ENCODE measurements at places on chromosomes 4 and X.
A peak's percentile ranks its signal among the peaks of the same experiment; 100 is the strongest.

DNA sequence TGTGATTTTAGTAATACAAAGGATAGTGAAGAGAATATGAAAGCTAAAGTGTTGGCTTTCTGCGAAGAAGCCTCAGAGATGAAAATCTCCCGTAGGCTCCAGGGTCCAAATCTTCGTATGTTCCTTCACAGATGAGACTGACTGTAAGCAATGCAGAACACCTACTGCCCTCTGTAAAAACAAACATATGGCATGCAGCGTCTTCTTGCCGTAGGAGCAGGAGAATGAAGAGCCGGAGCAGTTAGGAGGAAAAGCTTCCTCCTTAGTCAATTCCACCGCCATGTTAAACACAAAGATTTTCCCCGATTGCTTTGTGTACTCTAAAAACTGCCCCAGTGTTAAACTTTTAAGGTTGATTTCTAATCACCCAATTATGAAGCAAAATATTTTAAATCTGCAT is 22.5 kb downstream of the RWDD4 start:
- no peak for DNase-seq

GRCh38 chrX:69501429-69501828 is 2.7 kb upstream of the NALF2 start:
- no peak for DNase-seq

GRCh38 chr4:110484029-110484428 is 8.1 kb downstream of the ENPEP start:
- no peak for DNase-seq

- no peak for DNase-seq
Measured at GRCh38 chr4:78656968-78657445, 105.4 kb downstream of the ANXA3 start.

- DNase-seq: no peak
Measured at GRCh38 chr4:90585961-90586360, 458.8 kb downstream of the CCSER1 start.

DNA sequence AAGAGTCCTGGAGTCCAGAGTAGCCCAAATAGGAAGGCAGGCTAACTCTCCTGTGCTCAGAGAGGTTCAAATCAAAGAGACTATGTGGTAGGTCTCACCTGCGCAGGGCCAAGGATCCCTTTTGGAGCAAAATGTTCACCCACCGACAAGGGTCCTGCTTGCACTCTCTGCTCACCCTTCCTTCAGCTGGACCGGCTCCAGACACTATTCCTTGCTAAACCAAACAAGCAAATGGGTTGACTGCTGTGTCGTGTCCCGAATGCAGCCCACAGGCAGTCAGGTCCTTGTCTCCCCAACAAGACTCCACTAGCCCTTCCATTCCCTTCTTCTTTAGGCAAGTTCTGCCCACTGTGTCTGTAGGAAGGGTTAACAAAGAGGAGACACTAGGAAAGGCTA is 760 bp downstream of the TRMT2B start:
- no peak for DNase-seq

DNA sequence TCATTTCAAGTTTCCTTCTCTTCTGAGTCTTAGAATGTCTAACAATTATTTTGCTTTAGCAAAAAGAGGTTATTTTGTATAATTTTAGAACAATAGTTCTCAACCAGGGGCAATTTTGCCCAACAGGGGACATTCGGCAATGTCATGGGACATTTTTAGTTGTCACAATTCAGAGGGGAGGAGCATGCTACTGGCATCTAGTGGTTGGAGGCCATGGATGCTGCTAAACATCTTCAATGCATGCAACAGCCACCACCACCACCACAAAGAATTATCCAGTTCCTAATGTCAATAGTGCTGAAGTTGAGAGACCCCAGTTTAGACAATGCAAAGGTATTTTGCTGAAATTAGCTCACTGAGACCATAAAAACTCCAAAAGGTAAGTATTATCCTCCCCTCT is 122.5 kb downstream of the ARHGAP6 start:
- DNase-seq: no peak

DNA sequence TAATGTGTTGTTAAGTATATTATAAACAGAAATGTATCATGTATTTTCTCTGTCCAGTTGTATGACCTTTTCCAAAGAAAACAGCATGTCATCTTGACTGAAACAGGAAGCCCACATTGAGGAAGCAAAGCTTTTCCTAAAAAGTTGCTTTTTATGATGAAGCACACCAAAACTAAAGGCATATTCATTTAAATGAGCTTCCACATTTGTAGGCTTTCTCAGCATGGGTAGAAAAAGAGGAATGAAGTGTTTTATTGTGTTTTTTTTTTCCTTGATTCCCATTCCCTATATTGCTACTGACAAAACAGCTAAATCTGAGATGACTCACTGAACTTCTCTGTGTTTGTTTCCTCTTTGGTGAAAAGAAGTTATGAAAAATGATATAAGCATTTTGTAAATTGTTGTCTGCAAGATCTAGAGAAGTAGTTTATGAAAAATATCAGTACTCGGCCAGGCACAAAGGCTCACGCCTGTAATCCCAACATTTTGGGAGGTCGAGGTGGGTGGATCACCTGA is 32.5 kb upstream of the FRAS1 start:
- DNase-seq: no peak

DNA sequence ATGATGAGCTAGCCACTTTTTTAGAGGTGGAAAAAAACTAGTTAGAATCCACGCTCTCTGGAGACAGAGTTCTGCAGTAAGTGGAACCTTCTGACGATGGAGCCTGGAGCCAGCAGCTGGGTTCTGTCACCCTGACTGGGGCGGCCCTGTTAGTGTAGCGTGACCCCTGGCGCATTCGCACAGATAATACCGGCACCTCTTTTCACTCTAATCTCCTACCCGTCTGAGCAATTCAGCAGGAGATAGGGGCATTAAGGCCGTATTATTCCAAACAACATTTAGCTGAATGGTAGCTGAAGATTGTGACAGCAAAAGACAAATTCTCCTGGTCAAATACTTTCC is 292.6 kb downstream of the FBXO8 start:
- no peak for DNase-seq

DNA sequence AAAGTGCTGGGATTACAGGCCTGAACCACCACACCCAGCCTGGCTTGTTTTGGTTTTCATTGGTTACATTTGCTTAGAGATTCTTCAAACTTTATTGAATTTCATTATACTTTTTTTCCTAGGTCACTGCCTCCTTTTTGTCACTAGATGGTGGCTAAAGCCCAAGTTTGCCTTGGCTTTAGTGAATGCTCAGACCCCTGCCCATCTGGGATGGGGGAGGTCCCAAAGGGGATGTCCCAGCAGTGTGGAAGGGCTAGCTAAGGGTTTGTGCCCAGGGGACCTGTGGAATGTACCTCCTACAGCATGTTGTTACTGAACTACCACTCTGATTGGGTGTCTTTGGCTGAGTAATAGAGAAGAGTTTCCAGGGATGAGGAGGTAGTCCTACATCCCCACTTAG is 58.4 kb downstream of the CEP135 start:
- no peak for DNase-seq

DNA sequence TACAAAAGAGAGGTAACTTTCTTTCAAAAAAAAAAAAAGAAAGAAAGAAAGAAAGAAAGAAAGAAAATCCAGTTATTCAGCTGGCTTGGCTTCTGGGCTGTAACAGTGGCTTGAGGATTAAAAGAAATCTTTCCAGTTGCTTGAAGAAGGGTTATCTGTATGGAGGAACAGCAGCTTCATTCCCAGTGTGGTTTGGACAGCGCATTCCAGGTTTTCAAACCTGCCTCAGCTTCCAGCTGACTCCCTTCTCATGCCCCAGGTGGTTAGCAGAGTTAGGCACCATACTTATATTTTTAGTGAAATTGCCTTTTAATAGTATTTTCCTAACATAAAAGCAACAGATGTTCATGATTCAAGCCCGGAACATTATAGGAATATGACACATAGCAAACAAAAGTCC is 48.6 kb downstream of the TMEM164 start:
- DNase-seq: no peak

DNA sequence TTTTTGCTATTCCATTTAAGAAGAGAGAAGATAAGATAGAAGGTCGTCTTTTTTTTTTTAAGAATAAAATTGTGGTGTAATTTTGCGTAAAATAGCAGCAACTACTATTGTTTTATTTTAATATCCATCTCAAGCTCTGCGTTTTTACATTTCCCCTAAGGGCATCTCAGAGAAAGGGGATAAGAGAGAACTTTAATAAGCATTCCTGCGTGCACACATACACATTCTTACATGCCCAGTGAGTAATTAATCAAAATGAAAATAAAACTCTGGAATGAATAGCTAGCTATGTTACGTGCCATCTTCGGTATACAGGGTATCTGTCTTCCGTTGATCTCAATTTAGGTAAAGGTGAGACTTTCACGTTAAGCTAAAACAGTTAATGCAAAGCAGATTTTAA is 200.3 kb upstream of the TENM3 start:
- DNase-seq: no peak

DNA sequence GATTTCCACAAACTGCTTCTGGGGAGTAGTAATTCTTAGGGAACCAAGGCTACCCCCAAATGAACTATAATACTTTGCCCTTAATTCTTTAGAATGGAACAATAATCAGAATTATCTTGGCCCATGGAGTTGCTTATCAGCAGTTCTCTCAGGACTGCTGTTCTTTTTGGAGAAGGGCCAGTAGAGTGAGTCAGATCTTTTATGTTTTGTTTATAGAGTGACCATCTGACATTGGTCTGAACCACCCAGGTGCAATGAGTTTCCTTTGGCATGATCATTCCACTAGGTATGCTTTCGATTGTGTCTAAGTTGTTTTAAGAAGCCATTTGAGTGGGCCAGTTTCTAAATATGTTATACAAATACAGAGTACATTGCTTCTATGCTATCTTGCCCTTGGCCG is 31.8 kb downstream of the PRRG1 start:
- no peak for DNase-seq

DNA sequence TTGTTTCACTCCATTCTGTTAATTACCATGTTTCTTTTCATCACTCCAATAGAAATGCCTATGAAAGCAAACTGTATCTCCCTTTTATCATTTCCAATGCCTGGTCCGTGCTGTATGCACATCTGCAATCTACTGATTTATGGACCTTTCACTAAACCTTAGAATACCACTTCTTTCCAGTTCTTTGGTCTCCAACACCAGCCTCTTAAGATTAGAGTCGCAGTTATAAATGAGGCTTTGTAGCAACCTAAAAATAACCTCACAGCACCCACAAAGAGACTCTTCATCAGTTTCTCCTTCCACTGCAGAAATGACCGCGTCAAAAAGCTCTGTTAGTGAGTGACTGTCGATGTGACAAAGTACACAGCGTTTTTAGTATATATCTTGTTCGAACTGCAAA is 282.6 kb downstream of the ADGRA3 start:
- no peak for DNase-seq

DNA sequence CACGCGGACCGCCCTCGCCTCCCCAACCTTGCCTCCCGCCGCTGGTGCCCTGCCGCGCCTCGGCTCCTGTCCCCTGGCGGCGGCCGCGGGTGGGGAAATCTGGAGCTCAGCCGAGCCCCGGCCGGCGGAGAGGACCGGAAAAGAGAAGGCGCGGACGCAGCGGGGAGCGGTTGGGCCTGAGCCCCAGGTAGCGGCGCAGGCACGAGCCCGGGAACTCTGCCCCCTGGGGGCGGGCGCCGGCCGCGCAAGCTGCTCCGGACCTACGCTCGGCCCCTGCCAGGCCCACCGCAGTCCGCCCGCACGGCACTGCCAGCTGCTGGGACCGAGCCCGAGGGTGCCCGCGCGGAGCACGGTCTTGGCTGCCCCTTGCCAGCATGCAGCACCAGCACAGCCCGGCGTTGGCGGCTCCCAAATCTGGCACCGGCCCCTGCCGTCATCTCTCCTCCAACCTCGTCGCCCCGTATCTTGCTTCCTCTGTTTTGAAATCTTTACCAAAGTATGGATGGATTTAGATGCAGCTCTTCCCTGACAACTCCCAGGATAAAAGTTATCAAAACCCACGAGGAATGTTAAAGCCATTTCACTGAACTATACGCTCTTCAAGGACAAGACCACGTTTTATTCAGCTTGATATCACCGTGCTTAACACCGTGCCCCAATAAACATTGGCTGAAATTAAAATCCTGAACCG is at the start of gene PRSS12:
TSS of gene PRSS12 (minus strand) at position 161 of the 691 bp plus-strand sequence. CDS start 283 bp downstream, outside the sequence.
- peak; percentile 71 for DNase-seq

GRCh38 chr4:72077346-72077745 is 45.5 kb downstream of the NPFFR2 start:
- no peak for DNase-seq

- DNase-seq: no peak
Measured at GRCh38 chr4:73620115-73620792, at the start of gene RASSF6. TSS of gene RASSF6 (minus strand) at chr4:73620436. CDS start at chr4:73611795, 8,641 bp downstream.

GRCh38 chr4:8104491-8105305 is 53.9 kb downstream of the ABLIM2 start:
- no peak for DNase-seq

- DNase-seq: no peak
Measured at GRCh38 chrX:150688911-150689451, 4.2 kb upstream of the MTMR1 start.
